ENCODE measurements at places on chromosomes 4 and X.

- no peak for DNase-seq
Measured at GRCh38 chr4:1506956-1507721, 100.9 kb upstream of the NKX1-1 start.

GRCh38 chr4:163710158-163710557 lies 215.7 kb downstream of the TMA16 start:
- no peak for DNase-seq

- no peak for DNase-seq
Measured at GRCh38 chr4:147958057-147958456, 226.2 kb downstream of the ARHGAP10 start.

DNA sequence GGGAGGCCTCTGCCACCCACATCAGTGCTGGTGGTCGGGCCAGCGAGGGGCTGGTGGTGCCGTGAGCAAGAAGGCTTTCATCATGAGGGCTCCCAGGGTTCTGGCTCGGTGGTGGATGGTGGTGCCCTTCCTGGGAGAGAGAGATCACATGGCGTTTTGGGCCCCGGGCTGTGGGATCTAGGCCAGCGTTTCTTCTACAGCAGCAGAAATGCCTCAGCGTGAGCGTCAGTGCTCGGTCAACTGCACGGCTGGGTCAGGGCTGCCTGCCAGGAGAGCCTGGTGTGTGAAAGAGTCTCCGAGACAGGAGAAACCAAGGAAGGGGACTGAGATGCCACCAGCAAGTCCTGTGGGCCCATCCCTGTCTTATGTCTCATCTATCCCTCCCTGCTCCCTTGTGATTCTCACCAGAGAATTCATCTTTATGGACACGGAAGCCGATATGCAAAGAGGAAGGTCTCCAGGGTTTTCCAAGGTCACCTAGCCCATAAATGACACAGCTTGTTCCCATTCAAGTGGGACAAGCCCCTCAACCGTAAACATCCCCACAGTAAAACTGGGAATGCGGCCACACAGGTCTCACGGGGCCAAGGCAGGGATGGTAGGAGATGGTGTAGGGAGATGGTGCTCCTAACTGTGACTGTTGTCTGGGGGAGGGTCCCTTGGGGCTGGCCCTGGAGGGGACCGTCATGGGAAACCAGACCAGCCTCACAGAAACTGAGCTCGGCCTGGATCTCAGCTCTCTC lies 99.2 kb downstream of the SORCS2 start:
- DNase-seq = no peak

GRCh38 chrX:109709129-109709631 lies 23.9 kb downstream of the ACSL4 start:
- DNase-seq = no peak

GRCh38 chr4:39521253-39521919 lies 5.9 kb downstream of the UGDH start:
- DNase-seq = no peak

DNA sequence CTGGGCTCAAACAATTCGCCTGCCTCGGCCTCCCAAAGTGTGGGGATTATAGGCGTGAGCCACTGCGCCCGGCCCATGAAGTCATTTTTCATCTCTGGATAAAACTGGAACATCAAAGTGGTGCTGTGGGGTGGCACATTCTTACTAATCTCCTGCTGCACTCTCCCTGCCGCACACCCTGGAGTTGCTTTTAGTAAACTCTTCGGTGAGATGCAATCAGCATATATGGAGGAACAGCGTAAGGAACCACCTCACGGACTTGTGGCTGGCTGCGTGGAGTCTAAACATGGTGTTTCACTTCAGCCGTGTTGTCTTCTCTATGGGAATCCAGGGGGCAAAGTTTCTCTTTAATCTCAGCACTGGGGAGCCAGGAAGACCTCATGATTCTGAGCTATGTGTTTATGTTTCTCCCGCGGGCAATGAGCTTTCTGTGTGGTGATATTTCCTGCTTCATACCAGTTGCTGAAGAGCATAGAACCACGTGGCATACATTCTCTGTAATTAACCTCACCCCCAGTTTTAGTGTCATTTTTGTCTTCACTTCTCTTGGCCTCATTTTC lies 2.1 kb upstream of the RHOH start:
- DNase-seq = no peak

DNA sequence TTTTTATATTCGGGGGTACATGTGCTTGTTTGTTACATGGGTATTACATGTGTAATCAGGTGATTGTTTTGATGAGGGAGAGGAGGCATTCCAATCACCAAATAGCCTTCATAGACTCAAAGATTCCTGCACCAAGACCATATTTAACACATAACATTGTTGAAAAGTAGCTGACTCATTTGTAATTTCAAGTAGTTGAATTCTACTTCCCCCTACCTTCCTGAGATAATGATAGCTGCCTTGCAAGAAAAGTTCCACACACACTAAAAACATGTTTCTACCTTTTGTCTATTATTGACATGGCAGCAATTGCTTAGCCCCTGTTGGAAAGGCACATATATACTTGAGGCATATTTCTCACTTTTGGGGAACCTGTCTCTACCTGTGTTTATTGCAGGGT lies 16.1 kb downstream of the PGAM4 start:
- no peak for DNase-seq

GRCh38 chr4:76147454-76148141 lies 599 bp downstream of the NUP54 start:
- DNase-seq = no peak

DNA sequence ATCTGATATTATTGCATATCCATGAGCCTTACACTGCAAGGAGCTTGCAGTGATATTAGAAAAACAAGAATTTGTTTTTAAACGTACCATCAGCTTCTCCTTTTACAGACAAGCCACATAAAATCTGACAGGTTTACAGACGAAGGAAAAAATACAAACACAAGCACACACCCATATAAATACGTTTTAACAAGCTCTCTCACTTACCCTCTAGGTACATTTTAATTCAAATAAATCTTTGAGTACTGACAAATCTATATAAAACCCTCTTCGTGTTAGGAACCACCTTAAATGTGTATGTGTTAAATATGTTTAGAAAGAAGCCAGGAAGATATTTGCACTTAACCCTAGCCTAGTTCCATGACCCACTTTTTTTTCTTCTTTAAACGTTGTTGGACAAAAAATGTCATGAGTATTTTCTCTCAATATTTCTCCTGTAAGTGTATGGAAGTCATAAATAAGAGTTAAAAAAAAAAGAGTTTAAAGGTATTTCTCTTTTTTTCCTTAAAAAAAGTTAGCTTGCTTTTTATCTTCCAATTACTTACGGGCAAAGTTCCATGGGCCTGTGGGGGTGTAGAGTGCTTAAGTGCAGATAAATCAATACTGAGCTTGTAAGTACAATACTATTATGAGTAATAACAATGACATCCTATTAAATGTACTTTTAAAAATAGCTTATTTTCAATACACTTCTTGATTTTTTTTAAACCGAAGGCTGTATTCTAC lies 1.5 kb downstream of the ARAP2 start:
- DNase-seq = no peak

GRCh38 chr4:144970597-144970996 lies 127.4 kb downstream of the ANAPC10 start:
- DNase-seq = no peak

DNA sequence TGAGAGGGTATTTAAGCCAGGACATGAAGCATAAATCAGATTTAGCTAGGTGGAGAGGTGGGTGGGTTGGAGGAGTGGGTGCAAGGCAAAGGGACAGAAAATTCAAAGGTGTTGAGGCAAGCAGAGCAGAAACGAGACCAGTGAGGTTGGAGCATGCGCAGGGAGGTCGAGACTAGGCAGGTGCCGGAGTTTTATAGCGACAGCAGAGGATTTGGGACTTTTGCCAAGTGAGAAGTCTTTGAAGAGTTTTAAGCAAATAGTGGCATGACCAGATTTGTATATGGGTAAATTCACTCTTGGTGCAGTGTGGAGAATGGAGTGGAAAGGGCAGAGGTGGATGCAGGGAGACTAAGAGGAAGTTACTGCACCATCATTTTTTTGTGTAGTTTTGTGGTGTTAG lies 107.0 kb upstream of the TLR2 start:
- DNase-seq = no peak

DNA sequence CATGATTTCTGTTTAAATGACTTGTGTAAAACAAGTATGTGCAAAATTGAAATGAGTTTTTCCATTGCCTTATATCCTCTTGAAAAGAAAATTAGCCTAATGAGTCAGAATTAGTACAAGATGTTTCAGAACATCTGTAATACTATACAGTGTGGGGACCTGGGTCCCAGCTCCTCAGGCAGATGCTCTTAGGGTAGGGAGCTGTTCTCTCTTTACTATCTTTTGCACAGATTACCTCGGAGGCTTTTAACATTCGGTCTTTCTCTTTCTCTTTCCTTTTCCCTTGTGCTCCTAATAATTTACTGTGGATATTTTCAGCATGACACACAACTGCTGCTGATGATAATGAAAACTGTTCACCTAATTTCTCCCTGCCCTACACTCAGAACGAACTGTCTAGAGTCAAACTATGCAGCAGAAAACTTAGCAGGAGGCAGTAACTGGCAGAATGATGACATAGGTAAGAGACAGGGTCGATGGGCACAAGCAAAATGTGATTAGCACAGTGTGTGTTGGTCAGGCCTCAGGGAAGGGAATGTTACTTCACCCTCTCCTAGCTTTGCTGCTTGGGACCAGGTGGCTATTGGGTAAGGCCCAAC lies 455.3 kb downstream of the PDHA2 start:
- no peak for DNase-seq

DNA sequence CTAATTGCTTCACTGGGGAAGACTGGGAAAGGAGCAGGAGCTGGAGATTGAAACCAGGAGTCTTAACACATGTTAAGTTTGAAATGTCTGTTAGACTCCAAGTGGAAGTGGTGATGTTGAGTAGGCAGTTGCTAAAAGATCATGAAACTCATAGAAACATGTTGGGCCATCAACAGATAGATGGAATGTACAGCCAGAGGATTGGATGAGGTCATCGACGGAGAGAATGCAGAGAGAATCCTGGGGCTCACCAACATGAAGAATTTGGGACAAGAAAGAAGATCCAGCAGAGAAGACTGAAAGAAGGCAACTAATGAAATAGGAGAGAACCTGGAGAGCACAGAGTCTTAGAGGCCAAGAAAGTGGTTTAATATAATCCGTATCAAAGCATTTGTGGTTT lies 19.4 kb upstream of the TSPAN5 start:
- DNase-seq = no peak

DNA sequence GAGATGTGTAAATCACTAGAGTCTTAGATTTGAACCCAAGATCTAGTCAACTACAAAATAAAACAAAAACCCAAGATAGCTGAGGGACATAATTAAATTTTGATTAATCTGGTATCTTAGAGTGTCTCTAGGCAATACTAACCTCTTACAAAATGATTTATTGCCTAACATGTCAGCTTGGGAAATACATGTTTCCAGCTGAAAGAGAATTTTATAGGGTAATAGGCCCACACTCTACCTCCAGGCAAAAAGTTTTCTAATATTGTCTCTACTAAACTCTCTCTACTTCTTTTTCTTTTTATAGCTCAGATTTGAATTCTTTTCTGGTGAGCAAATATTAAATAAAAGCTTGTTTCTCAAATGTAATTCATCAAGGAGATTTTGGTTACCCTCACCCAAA lies 263.2 kb downstream of the IL15 start:
- DNase-seq = no peak

- DNase-seq = no peak
Measured at GRCh38 chr4:15913631-15913970, 24.9 kb downstream of the FGFBP1 start.

DNA sequence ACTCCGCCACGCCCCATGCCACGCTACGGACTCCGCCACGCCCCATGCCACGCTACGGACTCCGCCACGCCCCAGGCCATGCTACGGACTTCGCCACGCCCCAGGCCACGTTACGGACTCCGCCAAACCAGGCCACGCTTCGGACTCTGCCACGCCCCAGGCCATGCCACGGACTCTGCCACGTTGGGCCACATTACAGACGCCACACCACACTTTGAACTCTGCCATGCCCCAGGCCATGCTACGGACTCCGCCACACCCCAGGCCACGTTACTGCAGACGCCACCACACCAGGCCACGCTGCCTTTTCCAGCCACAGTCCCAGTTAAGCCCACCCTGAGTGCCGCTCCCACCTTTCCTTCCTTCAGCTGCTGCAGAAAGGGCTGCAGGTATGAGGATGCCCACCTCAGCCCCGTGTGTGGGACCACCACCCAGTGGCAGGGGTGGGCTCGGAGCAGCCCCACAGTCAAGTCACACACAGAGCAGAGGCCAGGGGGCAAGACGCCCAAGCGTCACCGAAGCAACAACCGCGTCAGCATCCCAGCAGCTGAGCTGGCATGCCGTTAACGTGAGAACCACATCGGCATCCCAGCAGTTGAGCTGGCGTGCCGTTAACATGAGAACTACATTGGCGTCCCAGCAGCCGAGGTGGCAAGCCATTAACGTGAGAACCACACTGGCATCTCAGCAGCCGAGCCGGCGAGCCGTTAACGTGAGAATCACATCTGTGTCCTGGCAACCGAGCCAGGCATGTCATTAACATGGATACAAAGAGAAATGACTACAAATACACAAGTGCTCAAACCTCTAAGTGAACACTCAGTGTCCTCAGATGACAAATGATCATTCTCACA lies 26.4 kb downstream of the GAK start:
- no peak for DNase-seq

- DNase-seq = no peak
Measured at GRCh38 chr4:147011411-147011810, 65.7 kb upstream of the TTC29 start.

DNA sequence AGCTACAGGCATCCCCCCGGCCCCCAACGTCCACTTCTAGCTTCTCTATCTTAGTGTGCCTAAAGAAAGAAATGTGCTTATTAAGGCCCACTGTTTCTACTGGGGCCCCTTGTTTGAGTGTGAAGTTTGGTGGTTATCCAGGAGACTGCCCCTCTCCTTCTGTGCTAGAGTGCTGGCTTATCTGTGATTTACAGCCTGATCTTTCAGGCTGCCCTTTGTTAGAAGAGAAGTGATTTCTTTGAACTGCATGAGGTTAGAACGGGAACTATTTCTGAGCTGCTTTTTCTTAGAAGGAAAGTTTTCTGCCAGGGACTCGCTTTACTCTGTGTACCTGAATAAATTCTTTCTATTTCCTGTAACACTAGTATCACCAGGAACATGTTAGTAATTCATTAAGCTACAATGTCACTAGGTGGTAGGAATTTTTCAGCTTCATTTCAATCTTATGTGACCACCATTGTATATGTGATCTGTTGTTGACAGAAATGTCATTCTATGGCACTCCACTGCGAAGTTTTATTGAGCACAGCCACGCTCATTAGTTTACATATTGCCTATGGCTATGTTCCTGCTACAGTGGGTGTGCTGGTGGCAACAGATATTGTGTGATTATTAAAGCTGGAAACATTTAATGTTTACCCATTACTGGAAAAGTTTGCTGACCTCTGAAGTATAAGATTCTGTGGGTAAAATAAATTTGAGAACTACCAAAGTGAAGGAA lies 193.8 kb upstream of the CXorf51B start:
- no peak for DNase-seq

- no peak for DNase-seq
Measured at GRCh38 chrX:48606091-48606490, 8.8 kb downstream of the WDR13 start.

DNA sequence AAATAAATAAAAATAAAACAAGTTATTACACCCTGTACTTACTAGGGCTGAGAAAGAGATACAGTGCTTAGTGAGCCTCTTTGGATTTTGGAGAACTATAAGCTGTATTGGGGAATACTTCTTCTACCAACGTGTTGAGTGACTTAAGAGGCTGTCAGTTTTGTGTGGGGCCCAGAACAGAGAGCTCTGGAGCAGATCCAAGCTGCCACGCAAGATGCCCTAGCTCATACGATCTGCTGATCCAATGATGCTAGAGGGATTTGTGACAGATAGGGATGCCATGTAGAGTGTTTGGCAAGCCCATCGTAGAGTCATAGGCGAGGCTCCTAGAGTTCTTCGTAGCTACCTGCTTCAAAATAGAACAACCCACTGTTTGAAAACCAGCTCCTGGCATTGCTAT lies 60.3 kb upstream of the KLF3 start:
- no peak for DNase-seq
